ENCODE measurements at places on chromosomes 1 and 21.

- DNase-seq = no peak
- H3K36me3 ChIP-seq = peaks cover 4% of the 10 kb centered on the region
- no peak overlapping the region for H3K4me3 ChIP-seq
Observed at GRCh38 chr1:77313491-77313890, 31.7 kb downstream of the AK5 start.

DNA sequence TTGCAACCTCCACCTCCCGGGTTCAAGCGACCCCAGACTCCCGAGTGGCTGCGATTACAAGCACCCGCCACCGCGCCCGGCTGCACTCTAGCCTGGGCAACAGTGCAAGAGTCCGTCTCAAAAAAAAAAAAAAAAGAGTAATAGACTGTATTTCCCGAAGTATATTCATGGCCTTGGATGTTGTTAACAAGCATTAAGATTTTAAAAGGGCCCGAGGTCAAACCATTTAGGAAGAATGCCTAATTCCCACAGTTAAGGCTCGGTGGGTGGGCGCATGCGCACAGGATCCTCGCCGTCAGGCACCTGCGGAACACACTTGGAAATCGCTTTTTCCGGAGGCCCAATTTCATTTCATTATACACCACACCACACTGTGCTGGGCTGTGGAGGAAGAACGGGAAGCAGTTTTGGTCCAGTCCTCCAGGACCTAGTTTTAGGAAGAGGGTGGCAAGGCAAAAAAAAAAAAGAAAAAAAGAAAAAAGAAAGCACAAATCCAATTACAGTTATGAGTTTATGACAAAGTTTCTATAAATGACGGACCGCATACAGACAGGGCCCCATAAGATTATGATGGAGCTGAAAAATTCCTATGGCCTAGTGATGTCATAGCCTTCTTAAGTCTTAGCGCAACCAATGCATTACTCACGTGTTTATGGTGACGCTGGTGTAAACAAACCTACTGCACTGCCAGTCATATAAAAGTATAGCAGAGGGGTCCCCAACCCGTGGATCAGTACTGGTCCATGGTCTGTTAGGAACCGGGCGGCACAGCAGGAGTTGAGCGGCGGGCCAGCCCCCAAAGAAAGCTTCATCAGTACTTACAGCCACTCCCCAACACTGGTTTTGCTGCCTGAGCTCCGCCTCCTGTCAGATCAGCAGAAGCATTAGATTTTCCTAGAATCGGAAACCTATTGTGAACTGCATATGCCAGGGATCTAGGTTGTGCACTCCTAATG lies 38.2 kb downstream of the H3-3A start:
- H3K4me3 ChIP-seq = peak overlapping the region; percentile 83
- H3K4me1 ChIP-seq = peaks cover 26% of the 10 kb centered on the region
- H3K27me3 ChIP-seq = peaks cover 3% of the 10 kb centered on the region
- DNase-seq = peak; percentile 56

- no peak for DNase-seq
- no peaks in the 10 kb centered on the region for H3K4me1 ChIP-seq
- peaks cover 3% of the 10 kb centered on the region for H3K27me3 ChIP-seq
- H3K4me3 ChIP-seq = no peak overlapping the region
Observed at GRCh38 chr1:232550007-232550406, 79.9 kb downstream of the SIPA1L2 start.

DNA sequence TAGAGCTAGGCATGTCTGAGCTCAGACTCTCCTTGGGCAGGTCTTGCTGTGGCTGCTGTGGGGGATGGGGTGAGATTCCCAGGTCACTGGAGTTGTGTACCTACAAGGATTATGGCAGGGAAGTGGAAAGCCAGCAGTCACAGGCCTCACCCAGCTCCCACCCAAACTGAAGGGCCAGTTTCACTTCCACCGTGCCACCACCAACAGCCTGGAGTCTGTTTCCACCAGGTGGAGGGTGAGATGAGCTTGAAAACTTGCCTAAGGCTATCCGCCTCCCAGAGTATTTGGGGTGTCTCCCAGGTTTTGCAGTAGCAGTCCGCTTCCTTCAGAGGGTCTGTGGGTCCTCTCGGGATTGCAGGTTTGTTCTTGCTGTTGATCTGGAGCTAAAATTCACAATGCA lies 327.7 kb downstream of the PTPRC start:
- no peak overlapping the region for H3K4me3 ChIP-seq
- peaks cover 22% of the 10 kb centered on the region for H3K4me1 ChIP-seq
- H3K36me3 ChIP-seq = peaks cover 4% of the 10 kb centered on the region
- DNase-seq = no peak
- H3K27ac ChIP-seq = no peak overlapping the region
- no peaks in the 10 kb centered on the region for H3K27me3 ChIP-seq

- H3K4me1 ChIP-seq = no peaks in the 10 kb centered on the region
- no peak overlapping the region for H3K27ac ChIP-seq
- DNase-seq = no peak
- no peaks in the 10 kb centered on the region for H3K36me3 ChIP-seq
- no peak overlapping the region for H3K4me3 ChIP-seq
Observed at GRCh38 chr1:23492132-23492720, 8.2 kb upstream of the ASAP3 start.

GRCh38 chr1:244210884-244211558 lies 159.9 kb downstream of the ZBTB18 start:
- no peaks in the 10 kb centered on the region for H3K27me3 ChIP-seq
- H3K27ac ChIP-seq = no peak overlapping the region
- no peak overlapping the region for H3K4me3 ChIP-seq

DNA sequence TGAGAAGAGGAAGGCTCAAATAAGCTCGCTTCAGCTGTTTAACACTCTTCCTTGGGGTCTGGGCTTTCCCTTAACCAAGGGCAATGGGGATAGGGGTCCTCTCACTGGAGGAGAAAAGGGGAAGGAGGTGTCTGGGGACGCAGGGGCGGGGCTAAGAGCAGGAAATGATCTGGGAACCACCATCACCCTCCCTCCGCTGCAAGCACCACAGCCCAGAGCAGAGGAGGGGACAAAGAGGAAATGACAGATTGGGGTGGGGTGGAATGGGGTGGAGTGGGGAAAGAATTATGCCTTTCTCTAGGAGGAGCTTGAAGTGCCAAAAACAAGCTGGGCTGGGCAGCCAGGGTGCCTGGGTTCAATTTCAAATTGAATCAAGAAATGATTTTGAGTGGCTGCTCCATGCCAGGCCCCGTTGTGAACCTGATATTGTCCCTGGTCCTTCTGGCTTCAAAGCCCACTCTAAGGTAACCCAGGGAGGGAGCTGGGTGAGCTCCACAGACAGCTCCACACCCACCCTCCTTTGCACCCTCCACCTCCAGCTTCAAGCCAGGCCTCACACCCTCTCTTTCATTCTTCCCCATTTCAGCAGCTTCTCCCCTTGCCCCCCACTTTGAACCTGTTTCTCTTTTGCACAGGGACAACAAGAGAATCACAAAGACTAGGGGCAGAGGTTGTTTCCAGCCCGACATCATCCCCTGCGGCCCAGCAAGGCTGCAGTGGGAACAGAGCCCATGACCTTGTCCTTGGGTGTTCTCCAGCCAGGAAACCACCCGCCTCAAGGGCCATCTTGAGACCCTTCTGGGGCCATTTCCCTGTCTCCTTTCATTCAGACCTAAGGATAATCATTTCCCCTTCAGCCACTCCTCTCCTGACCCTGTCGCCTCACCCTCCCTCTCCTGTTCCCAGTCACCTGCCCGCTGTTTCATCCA lies 1.1 kb downstream of the ARHGAP30 start:
- peaks cover 73% of the 10 kb centered on the region for H3K4me1 ChIP-seq
- H3K36me3 ChIP-seq = peaks cover 31% of the 10 kb centered on the region
- no peaks in the 10 kb centered on the region for H3K27me3 ChIP-seq
- peak overlapping the region; percentile 99 for H3K4me3 ChIP-seq
- H3K27ac ChIP-seq = peak overlapping the region; percentile 97

GRCh38 chr1:55987491-55988249 lies 591.7 kb downstream of the PLPP3 start:
- no peak overlapping the region for H3K27ac ChIP-seq
- DNase-seq = no peak
- no peaks in the 10 kb centered on the region for H3K36me3 ChIP-seq
- no peak overlapping the region for H3K4me3 ChIP-seq
- no peaks in the 10 kb centered on the region for H3K4me1 ChIP-seq

DNA sequence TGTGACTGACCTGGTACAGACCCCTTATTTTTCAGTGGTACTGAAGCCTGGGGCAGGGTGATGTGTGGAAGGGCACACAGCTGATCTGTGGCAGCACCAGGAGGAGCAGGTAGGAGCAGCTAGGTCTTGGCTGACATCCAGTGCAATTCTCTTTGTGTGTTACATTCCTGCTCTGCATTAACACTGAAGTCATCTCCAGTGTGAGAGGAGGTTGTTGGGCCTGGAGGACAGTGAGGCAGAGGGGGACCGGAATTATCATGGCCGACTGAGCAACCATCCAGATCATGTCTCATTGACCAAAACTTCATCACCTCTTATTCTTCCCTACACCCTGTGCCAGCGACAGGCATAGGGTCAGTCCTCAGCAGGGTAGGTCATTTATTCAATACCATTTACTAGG lies 1.5 kb downstream of the SLAMF8 start:
- H3K4me1 ChIP-seq = peaks cover 53% of the 10 kb centered on the region
- no peaks in the 10 kb centered on the region for H3K27me3 ChIP-seq
- peaks cover 2% of the 10 kb centered on the region for H3K36me3 ChIP-seq
- H3K27ac ChIP-seq = no peak overlapping the region
- no peak for DNase-seq
- H3K4me3 ChIP-seq = no peak overlapping the region

GRCh38 chr1:47794081-47794480 lies 203.1 kb downstream of the TRABD2B start:
- no peak overlapping the region for H3K27ac ChIP-seq
- H3K4me1 ChIP-seq = no peaks in the 10 kb centered on the region
- no peaks in the 10 kb centered on the region for H3K36me3 ChIP-seq
- no peaks in the 10 kb centered on the region for H3K27me3 ChIP-seq
- no peak for DNase-seq

DNA sequence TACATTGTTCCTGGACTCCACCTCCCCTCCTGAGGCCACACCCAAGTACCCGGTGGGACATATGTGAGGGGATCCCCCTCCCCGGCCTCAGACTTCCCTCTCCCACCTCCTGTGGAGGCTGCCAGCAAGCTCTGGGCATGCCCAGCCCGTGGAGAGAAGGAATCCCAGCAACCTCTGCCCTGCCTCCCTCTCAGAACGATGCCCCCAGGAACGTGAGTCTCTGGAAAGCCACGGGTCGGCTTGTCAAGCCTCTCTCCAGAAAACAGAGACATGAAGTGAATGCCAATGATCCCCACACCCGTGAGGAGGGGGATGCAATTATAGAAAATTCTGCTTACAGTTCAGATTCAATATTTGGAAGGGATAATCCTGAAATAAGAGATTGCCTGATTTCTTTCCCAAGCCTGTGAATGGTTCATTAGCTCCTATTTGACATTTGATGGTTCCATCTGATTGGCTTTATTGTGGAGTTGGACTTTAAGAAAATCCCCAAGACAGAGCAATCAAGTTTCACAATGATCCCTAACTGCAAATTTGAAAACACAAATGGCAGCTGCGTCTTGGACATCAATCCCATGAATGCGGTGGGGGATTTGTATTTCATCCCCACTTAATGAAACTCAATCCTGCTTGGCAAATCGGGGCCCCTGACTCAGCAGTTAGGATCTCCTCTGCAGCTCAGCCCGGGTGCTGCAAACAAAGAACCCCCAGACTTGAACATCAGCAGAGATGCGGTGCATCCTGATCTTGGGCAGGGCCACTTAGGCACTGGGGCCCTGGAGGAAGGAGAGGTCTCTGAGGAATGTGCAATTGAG lies 9.1 kb upstream of the GUCA2B start:
- H3K27me3 ChIP-seq = peaks cover 13% of the 10 kb centered on the region
- no peak overlapping the region for H3K27ac ChIP-seq
- no peak for DNase-seq
- no peaks in the 10 kb centered on the region for H3K36me3 ChIP-seq
- no peak overlapping the region for H3K4me3 ChIP-seq
- H3K4me1 ChIP-seq = peaks cover 6% of the 10 kb centered on the region

GRCh38 chr1:18630511-18631495 lies at the start of gene PAX7:
PAX7 (plus strand) TSS chr1:18630846; CDS start chr1:18631604, 758 bp downstream.
- no peaks in the 10 kb centered on the region for H3K36me3 ChIP-seq
- no peak within 1 kb of the TSS for H3K27ac ChIP-seq
- H3K4me1 ChIP-seq = peaks cover 16% of the 10 kb centered on the region
- no peak for DNase-seq
- peaks cover 89% of the 10 kb centered on the region for H3K27me3 ChIP-seq

GRCh38 chr1:73366734-73367413 lies 831.1 kb downstream of the LRRIQ3 start:
- no peaks in the 10 kb centered on the region for H3K27me3 ChIP-seq
- no peak for DNase-seq
- H3K4me3 ChIP-seq = no peak overlapping the region

DNA sequence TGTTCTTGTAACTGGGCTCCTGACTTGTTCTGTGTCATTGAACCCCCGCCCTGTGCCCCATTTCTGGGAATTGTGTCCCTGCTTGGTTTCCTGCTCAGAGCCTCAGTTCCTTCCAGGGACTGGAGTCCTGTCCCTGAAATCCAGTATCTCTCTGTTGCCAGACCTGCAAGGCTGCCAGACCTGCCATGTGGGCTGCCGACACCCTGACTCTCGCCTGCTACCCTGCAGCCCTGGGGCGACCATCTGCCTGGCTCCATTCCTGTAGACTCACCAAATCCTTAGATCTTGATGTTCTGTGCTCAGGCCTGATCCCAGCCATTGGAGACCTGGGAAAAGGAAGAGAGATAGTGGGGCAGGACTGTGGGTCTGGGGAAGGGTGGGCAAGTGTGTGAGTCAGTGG lies 383.3 kb upstream of the PROX1 start:
- no peak overlapping the region for H3K4me3 ChIP-seq
- no peaks in the 10 kb centered on the region for H3K4me1 ChIP-seq
- DNase-seq = no peak
- peaks cover 7% of the 10 kb centered on the region for H3K27me3 ChIP-seq
- H3K27ac ChIP-seq = no peak overlapping the region

GRCh38 chr1:62367005-62367557 lies 47.8 kb upstream of the KANK4 start:
- H3K36me3 ChIP-seq = no peaks in the 10 kb centered on the region
- no peak overlapping the region for H3K27ac ChIP-seq
- no peak for DNase-seq
- peaks cover 7% of the 10 kb centered on the region for H3K27me3 ChIP-seq
- H3K4me1 ChIP-seq = no peaks in the 10 kb centered on the region
- H3K4me3 ChIP-seq = no peak overlapping the region

DNA sequence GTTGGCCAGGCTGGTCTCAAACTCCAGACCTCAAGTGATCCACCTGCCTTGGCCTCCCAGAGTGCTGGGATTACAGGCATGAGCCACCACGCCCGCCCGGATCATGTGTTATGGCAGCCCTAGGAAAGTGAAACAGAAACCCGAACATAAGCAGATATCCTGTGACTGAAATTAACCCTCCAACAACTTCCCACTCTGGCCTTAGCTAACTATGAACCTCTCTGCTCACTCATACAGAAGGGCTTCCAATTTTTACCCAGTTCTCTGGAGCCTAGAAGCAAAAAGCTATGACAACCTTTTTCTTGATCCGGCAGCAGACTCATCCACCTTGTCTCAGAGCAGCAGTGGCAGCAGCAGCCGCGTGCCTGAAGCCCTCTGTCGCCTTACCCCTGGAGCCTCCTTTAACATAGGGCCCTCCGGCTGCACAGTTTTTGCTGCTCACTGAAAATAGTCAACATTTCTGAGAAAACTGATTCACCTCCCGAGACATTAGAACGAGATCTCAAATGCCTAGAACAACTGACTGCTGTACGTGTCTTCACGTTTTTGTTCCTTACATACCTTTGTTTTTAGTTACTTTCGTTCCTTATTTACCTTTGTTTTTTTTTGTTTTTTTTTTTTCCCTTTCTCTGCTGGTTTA lies 9.3 kb downstream of the CBR1 start:
- peak overlapping the region; percentile 81 for H3K4me3 ChIP-seq
- peak overlapping the region; percentile 98 for H3K27ac ChIP-seq
- no peaks in the 10 kb centered on the region for H3K27me3 ChIP-seq
- H3K4me1 ChIP-seq = peaks cover 37% of the 10 kb centered on the region
- H3K36me3 ChIP-seq = no peaks in the 10 kb centered on the region
- DNase-seq = peak; percentile 34
